ENCODE measurements at places on chromosomes 1 and 21.

GRCh38 chr1:89310505-89310904, 37.8 kb upstream of the GBP5 start:
- DNase-seq = peak; percentile 11

DNA sequence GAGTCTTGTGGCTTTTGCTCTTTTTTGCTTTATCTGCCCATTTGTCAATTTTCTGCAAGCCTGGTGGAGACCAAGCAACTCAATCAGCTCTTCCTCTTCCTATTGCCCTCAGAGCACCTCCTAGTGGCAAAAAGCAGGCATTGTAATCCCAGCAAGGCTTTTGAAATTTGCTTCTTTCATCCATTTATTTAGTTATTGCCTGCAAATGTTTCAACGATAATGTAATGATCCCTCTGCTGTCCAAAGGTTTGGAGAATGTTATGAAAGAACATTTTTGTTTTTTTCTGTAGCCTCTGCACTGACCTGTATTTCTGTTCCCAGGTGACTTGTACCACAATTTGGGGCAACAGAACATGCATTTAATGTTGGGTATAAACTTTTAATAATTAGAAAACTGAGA, 127.8 kb downstream of the GABPA start:
- DNase-seq = peak; percentile 50

DNA sequence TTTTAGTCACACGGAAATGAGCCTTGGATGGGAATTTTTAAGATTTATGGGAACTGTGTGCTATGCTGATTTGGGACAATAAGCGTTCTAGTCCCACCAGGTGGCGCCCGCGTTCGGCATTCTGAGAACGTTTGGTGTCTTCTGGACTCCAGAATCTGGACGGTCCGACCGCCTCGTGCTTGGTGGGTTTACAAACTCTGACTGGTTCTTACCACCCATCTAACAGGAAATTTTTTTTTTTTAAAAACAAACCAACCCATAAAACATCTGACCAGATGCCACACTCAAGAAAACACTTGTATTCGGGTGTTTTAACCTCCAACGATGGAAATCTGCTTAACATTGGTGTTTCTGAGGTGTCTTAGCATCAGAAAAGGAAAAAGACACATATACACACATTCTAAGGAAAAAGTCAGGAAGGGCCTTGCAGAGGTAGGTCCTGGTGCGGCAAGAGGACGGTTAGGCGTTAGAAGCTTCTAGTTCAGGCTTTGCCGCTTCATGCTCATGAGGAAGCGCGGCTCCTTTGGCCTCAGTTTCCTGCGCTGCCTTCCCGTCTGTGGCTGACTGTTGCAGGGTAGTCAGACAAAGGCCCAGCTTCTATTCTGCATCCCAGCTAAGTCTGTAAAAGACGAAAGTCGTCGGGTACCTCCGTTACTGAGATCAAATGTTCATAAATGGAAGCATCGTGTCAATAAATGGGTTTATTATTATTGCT, 814 bp upstream of the DYRK3 start:
- peak; percentile 99 for DNase-seq

DNA sequence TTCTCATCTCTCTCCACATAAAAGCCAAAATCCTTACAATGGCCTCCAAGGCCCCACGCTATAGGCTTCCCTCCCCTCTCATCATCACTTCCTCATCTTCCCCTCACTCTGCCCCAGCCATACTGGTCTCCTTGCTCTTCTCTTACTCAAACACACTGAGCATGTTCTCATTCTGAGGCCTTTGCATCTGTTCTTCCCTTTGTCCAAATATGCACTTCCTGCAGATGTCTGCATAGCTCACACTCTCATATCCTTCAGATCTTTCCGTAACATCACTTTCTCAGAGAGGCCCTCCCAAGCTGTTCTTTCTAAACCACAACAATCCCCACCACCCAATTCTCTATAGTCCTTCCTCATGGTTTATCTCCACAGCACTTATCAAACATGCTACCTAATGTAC, 284.1 kb downstream of the HHIPL2 start:
- DNase-seq = no peak

GRCh38 chr1:212959266-212960220, 9.2 kb downstream of the VASH2 start:
- DNase-seq = no peak

DNA sequence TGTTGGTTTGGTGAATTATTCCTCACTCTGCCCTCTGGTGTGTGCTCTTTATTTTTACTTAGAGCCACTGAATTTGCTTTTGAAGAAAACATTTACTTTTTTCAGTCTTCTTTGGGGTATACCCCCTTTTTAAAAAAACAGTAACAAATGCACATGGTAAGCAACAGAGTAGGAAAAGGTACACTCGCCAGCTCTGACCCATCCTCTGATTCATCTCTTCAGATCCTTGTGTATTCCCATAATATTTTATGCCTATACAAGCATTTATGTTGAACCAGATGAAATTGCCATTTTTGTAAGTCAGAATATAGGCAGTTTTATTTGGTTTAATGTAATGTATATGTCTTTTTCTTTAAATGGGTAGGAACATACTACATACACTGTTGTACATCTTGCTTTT, 28.3 kb downstream of the TTC3 start:
- DNase-seq = no peak

- DNase-seq = no peak
Measured at GRCh38 chr1:110559157-110559556, 40.2 kb upstream of the KCNA10 start.

GRCh38 chr1:100077531-100077930, 55.2 kb downstream of the SASS6 start:
- DNase-seq = no peak

DNA sequence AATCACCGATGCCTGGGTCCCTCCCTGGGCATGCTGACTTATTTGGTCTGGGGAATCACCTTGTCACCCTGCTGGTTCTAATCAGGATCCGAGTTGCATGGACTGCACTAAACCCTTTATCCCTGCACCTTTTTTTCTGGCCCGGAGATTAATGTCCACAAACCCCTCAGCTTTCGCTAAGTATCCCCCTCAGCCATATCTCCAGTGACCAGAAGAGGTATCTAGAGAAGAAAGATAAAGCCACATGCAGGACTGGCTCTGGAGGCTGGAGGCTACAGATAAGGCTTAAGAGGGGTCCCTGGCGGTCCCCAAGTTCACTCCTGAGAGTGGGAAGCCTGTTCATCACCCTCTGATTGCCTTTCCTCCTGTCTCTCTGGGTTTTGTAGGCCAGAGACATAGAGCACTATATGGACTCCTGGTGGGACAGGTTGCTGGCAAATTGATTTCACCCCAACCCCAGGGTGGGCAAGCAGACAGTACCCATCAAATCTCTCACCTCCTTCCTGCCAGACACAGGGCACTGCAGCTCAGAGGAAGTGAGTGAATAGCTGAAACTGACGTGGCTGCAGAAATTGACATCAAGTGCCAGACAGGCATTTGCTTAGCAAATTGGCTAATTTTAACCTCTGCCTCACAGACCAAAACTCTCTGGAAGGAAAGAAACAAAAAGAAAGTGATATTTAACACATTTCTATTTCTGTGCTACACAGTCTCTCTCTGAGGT, 38.8 kb downstream of the HMGB4 start:
- DNase-seq = no peak

GRCh38 chr1:222096883-222097282, 355.0 kb upstream of the DUSP10 start:
- no peak for DNase-seq

- no peak for DNase-seq
Measured at GRCh38 chr1:244633140-244633539, 19.8 kb upstream of the DESI2 start.

DNA sequence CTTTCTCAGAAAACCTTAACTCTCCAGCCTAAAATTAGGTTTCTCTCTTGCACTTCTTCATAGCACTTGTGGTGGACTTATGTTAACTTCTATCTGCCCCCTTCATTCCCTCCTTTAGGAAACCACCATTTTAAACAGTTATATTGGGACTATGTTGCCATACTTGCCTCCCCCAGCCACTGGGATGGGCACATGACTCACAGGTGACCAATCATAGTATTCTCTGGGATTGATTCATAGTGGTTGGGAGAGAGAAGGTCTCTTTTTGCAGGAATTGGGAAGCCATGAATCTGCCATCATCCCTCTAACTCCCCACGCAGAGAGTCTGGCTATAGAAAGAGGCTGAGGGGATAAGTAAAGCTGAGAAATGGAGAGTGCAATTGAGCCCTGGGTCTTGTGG, 50.4 kb upstream of the NRDC start:
- DNase-seq = no peak

DNA sequence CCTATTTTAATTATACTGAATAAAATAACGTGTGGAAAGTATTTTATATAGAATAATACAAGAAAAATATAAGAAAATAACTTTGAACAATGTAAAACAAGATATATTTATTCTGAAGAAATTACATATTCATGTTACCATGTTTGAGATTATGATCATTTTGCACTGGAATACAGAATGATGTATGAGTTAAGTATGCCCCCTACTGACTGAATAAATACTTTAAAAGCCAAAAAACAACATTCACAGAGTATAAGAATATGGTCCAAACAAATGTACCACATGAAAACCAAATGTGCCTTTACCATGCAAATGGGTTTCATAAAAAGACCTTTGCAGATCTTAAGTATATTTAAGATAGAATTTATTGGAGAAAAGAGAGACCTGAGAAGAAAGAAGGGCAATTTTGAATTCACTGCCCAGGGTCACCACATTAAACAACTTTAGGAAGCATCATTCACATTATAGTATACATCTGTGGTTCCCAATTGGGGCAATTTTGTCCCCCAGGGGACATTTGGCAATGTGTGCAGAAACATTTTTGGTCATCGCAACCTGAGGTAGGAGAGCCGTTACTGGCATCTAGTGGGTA, 136.6 kb upstream of the GFI1 start:
- peak; percentile 21 for DNase-seq

Measured in MCF 10A (cell line).